ENCODE measurements at places on chromosomes 7 and 10. TPM values are rescaled to one million over a fixed set of nuclear protein-coding genes. Genes with fewer than 3 reads are reported as not detected.

Gene CLDN3
- 7.4 TPM for total RNA-seq

Gene SDK1
- 5.7 TPM for total RNA-seq

DNA sequence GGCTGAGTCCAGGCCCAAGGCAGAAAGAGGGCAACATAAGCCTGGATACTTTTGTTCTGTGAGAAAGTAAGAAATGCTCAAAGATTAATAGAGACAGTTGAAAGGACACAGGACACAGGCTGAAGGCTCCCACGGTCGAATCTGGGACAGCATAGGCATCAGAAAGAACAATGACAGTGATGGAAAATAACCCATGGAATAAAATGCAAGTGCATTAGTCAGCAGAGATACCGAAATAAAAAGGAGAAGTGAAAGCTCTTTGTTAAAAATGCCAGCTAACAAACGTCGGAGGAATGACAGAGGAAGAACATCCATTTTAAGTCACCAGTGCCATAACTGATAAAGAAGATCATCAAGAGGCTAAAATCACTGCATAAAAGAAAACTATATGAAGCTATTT, 19.6 kb upstream of the AGAP5 start:
- no peaks in the 10 kb centered on the region for H3K27me3 ChIP-seq
- no peak for DNase-seq
- no peaks in the 10 kb centered on the region for H3K36me3 ChIP-seq
- peaks cover 3% of the 10 kb centered on the region for H3K4me1 ChIP-seq
- no peak overlapping the region for H3K27ac ChIP-seq

DNA sequence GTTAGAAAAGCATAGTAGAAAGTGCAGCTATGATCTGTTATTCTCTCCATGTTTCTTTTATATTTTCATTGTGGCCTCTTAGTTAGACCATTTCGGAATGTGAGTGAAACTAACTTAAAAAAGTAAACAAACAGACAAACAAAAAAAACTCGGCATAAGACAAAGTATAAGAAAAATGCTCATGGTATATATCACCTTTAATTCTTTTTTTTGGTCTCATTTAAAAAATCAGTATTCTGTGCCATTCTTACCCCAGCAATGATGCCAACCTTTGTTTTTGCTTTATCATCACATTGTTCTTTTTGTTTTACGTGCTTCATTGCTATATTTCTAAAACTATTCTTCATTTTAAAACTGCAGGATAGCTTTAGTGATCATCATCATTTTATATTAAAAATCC, 2.8 kb upstream of the TMEM229A start:
- no peaks in the 10 kb centered on the region for H3K36me3 ChIP-seq
- H3K27ac ChIP-seq = no peak overlapping the region
- H3K4me3 ChIP-seq = no peak overlapping the region
- DNase-seq = no peak
- H3K4me1 ChIP-seq = peaks cover 7% of the 10 kb centered on the region
- no peaks in the 10 kb centered on the region for H3K27me3 ChIP-seq

- no peak for DNase-seq
- no peaks in the 10 kb centered on the region for H3K27me3 ChIP-seq
- H3K27ac ChIP-seq = no peak overlapping the region
- no peak overlapping the region for H3K4me3 ChIP-seq
These were observed 238.5 kb downstream of the ADARB2 start for GRCh38 chr10:1498746-1499358.

Gene FOXI2
- total RNA-seq = 0.07 TPM

Gene TFR2
- 0.79 TPM for total RNA-seq

- H3K27me3 ChIP-seq = no peaks in the 10 kb centered on the region
- no peak overlapping the region for H3K4me3 ChIP-seq
- H3K4me1 ChIP-seq = no peaks in the 10 kb centered on the region
- H3K27ac ChIP-seq = no peak overlapping the region
- H3K36me3 ChIP-seq = no peaks in the 10 kb centered on the region
- DNase-seq = no peak
These were observed 43.7 kb downstream of the DNAJB9 start for GRCh38 chr7:108613147-108613948.

GRCh38 chr7:138907850-138908249, 73.3 kb downstream of the KIAA1549 start:
- DNase-seq = no peak
- H3K27me3 ChIP-seq = no peaks in the 10 kb centered on the region
- H3K4me3 ChIP-seq = no peak overlapping the region

- H3K27ac ChIP-seq = no peak overlapping the region
- H3K4me3 ChIP-seq = no peak overlapping the region
- no peak for DNase-seq
- no peaks in the 10 kb centered on the region for H3K36me3 ChIP-seq
- peaks cover 5% of the 10 kb centered on the region for H3K4me1 ChIP-seq
These were observed 120.3 kb upstream of the CACUL1 start for GRCh38 chr10:118875087-118875486.

- H3K4me1 ChIP-seq = peaks cover 6% of the 10 kb centered on the region
- H3K27me3 ChIP-seq = no peaks in the 10 kb centered on the region
- peak; percentile 13 for DNase-seq
- H3K4me3 ChIP-seq = no peak overlapping the region
These were observed 3.8 kb downstream of the GPRIN2 start for GRCh38 chr10:46552526-46553237.

Measured in ovary (tissue), 10 donors.